CD4-positive, alpha-beta memory T cell (primary cell): ENCODE measurements at places on chromosomes 16 and 17.
A peak's percentile ranks its signal among the peaks of the same experiment; 100 is the strongest.

GRCh38 chr17:9473711-9474110 lies 101.9 kb downstream of the STX8 start:
- DNase-seq, result no peak

- DNase-seq, result peak; percentile 85
These were observed 506 bp downstream of the CAMKK1 start for GRCh38 chr17:3892095-3892998.

DNA sequence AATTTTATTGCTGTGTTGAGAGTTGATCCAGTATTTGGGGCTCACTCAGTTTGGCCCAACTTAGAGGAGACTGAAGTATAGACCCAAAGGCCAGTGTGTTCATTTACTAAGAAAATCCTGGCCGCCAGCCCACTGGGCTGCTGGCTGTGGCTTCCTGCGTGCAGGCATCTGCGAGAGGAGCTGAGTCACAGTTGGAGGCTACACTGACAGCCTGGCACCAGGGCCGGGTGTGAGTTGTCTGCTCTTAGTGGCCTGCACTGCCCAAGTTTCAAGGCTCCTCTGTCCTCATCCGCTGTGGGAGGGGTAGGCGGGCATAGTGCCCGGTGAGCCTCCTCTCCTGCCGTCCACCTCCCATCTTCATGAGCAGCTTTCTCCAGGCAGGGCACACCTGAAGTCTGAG lies 54.2 kb downstream of the PLD6 start:
- DNase-seq, result peak; percentile 48

DNA sequence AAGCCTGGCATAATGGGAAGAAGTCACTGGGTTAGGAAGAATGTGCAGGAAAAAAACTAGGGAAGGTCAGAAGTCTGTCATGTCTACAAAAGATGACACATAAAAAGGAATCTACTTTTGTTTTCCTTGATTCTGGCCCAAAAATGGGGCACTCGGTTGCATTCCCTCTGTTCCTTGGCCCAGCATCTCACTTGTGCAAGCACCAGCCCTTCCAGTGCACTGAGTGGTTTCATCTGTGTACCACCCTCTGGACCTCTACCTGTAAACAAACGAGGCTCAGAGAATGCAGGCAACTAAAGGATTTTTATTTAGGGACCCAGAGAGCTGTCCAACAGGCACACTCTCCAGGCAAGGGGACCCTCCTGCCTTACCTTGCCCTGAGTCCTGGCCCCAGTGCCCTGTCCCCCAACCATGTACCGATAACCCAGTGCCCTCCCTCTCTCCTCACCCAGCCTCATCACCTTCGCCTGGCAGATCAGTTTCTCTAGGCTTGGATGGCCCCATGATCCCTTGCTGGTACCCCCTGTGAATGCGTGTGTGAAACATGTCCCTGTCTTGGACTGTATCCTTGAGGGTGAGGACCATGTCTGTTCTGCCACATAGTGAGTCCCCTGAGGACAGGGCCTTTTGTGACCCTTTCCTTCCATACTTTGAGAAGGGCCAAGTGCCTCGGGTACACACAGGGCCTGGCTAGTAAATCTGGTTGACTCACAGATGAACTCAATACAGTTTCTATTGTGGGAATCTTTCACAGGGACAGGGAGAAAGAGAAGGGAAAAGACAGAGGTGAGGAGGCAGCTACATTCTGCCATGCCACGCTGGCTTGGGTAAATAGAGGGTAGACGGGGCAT lies 13.3 kb downstream of the NXPH3 start:
- no peak for DNase-seq
